ENCODE measurements at places on chromosomes 16 and 17.

GRCh38 chr17:59634632-59635541 is 15.2 kb downstream of the CLTC start:
- no peak for DNase-seq

DNA sequence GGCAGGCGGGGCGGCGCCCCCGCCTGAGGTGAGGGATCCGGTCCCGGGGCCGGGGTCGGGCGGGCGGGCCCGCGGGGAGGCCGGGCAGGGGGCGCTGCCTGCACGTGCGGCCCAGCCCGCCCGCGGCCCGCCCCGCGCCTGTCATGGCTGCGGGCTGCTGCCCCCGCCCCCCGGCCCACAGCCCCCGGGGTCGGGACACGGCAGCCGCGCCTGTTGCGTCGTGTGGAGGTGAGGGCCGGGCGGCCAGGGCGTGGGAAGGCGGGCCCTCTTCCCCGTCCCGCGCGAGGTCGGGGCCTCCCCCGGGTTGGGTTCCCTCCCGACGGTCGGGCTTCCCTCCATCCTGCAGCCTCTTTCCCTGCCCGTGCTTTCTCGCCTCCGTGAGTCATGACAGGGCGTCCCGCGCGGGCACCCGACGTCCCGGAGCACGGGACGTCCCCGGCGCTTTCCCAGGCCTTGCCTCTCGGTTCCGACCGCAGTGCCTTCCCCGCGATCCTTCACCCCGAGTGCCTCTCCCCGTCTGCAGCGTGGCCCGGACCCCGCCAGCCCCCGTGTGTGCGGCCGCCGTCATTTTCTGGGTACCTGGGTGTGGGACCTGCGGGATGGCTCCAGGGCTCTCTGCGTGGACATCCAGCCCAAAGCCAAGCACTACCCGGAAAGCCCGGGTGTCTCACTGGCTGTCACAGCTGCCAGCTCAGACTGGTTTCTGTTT is 76.7 kb downstream of the CHD9 start:
- DNase-seq = peak; percentile 22

GRCh38 chr17:37065486-37066321 is 117.0 kb downstream of the AATF start:
- no peak for DNase-seq

GRCh38 chr17:67656494-67657203 is 61.1 kb upstream of the NOL11 start:
- no peak for DNase-seq

DNA sequence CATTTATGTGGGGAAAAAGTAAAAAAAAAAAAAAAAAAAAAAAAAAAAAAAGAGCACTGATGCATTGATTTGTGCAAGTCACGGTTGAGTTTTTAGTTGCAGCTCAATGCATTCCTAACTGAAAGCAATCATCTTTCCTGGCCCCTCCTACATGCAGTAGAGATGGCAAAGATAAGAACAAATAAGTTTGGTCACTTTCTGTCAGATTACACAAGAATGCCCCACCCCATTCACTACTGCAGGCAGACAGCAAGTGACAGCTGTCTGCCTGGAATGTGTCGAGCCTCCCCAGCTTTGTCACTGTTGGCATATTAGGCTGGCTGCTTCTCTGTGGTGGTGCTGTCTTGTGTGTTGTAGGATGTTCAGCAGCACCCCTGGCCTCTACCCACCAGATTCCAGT is 243.5 kb downstream of the FOXL1 start:
- peak; percentile 12 for DNase-seq

GRCh38 chr17:8226536-8227237 is 16.3 kb upstream of the AURKB start:
- peak; percentile 85 for DNase-seq

DNA sequence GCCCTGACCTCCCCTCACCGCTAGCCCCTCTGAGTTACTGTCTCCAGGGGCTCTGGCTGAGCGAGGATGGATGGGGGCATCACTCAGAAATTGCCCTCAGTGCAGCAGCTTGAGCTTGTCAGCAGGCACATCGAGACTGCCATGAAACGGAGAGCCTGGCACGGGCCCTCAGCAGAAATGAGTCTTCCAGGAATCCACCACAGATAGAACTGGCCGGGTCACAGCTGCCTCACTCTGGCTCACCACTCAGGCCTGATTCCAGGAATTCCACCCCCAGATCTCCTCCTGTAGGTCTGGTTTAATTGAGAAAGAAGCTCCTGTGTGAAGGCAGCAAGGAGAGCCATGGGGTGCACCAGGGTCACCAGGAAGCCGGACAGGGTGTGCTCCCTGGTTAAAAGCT is 85.5 kb downstream of the GSG1L start:
- no peak for DNase-seq

DNA sequence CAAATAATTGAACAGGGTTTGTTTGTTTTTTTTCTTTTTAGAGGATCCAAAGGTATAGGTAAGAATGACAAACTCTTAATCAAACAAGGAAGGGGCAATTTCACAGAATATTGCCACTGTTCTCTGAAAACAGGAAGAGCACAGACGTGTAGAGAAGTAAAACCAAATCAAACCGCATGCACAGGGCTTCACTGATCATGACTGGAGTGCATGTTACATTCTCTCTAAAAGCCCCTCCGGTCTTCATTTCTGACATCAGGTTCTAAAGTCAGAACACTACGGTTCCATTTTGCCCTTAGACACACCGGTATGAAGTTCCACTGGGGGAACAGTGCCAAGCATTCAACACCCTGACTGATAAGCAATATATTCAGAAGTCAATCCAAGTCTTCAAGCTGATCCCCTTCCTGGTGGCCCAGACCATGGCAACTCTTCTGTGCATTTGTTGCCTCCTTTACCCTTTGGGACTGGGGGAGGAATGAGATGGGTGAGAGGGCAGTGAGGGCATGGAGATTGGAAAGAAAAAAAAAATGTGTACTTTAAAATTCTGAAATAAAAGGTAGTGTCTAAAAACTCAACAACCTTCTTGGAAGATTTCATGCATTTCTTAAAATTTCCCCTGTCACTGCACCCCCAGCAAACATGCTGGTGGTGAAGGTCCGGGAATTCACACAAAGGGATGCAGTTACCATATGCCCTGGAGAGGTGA is 1.4 kb downstream of the MMD start:
- DNase-seq = no peak

- DNase-seq = no peak
These were observed 432 bp upstream of the SLC46A1 start for GRCh38 chr17:28406473-28406814.

DNA sequence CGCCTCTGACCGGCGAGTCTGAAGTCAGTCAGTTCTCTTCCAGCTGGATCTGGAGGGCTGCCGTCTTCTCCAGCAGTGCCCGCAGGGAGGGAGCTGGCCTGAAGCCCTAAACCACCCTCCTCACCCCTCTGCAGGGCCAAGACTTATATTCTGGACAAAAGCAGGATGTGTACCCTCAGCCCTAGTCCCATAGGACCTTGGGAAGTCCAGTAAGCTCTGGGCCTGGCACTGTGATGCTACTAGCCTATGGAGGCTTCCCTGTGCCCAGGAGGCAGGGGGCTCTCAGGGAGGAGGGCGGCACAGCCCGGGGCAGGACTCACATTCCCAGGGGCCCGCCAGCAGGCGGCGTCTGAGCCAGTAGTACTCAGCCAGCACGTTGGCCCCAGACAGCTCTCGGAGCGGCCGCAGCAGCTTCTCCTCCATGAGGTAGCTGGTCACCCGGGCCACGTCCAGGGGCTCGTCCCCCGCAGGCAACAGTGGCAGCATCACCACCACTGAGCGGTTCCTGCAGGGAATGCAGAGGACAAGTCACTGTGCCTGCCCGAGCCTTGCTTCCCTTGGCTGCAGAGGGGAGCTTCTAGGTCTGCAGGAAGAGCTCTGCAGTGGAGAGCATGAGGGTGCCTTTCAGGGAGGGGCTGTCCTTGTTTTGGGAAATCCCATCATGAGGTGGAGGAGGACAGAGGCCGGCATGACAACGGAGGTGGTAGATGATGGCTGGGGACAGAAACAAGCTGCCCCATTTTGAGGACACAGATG is 41.7 kb downstream of the RMI2 start:
- no peak for DNase-seq

DNA sequence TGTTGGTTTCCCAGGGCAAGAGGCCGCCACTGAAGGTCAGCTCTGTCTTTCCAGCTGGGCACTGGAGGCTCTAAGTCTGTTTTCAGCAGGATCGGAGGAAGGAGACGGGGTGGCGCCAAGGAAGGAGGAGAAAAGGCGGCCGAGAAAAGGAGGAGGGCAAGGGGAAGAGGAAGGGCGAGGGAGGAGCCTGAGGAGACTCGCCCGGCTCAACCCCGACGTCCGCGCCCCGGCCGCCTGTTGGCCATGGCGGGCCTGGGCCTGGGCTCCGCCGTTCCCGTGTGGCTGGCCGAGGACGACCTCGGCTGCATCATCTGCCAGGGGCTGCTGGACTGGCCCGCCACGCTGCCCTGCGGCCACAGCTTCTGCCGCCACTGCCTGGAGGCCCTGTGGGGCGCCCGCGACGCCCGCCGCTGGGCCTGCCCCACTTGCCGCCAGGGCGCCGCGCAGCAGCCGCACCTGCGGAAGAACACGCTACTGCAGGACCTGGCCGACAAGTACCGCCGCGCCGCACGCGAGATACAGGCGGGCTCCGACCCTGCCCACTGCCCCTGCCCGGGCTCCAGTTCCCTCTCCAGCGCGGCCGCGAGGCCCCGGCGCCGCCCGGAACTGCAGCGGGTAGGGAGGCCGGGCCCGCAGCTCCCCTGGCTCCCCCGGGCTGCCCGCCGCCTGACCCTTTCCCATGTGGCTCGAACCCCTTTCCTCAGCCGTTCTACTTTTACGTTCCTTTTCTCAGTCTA is at the start of gene RNF135:
TSS of gene RNF135 (plus strand) at position 209 of the 737 bp plus-strand sequence. CDS start at position 244, 35 bp downstream.
- DNase-seq = peak; percentile 91

GRCh38 chr17:45222289-45222995 is 757 bp downstream of the FMNL1 start:
- DNase-seq = no peak

DNA sequence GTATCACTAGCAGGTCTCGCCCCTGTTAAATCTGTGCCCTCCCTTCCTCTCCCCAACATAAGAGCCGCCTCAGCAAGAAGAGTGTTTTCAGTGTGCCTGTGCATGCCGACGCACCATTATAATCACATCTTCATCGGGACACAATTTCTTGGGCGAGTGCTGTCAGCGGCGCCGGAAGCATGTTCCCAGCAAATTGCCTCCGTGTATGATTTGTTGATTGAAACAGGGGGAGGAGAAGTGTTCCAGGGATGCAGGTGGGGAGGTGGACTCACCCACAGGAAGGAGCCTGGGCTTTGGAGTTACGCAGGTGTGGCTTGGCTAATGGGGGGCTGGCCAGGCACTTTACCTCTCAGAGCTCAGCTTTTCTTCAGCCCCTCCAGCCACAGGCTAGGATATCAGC is 53.6 kb downstream of the SPACA3 start:
- DNase-seq = no peak

DNA sequence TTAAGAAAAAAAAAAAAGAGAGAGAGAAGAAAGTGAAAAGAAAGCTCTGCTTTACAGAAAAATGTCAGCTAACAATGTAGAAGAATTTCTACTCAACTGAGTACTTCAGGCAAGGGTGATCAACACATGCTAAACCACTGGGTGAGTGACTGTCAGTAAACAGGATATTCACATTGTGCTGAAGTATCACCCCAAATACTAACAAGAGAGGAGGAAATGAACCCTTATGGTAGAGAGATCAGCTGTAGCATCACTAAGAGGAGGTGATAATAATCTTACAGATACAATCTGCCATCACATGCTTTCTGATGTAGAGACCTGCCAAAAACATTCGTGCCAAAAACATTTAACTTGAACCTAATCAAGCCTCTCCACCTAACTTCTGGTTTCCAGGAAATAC is 30.7 kb upstream of the ICAM2 start:
- no peak for DNase-seq

All from LoVo (cell line).